ENCODE measurements at places on chromosomes 12 and 14.

DNA sequence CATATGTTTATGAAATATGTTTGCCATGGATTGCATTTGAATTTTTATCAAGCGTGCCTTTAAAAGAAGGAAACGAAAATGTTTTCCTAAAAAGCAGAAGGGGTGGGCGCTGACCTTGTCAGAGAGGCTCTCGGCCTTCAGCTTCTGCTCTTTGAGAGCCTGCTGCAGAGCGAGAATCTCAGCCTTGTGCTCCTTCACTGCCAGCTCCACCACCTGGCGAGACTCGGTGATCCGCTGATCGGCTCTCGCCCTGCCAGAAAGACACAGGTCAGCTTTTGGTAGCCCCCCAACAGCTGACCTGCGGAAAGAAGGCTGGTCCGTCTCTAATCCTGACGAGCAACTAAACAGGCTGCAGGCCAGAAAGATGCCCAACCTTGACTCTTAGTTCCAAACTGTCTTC lies 62.4 kb downstream of the PRKAB1 start:
- DNase-seq, result no peak

DNA sequence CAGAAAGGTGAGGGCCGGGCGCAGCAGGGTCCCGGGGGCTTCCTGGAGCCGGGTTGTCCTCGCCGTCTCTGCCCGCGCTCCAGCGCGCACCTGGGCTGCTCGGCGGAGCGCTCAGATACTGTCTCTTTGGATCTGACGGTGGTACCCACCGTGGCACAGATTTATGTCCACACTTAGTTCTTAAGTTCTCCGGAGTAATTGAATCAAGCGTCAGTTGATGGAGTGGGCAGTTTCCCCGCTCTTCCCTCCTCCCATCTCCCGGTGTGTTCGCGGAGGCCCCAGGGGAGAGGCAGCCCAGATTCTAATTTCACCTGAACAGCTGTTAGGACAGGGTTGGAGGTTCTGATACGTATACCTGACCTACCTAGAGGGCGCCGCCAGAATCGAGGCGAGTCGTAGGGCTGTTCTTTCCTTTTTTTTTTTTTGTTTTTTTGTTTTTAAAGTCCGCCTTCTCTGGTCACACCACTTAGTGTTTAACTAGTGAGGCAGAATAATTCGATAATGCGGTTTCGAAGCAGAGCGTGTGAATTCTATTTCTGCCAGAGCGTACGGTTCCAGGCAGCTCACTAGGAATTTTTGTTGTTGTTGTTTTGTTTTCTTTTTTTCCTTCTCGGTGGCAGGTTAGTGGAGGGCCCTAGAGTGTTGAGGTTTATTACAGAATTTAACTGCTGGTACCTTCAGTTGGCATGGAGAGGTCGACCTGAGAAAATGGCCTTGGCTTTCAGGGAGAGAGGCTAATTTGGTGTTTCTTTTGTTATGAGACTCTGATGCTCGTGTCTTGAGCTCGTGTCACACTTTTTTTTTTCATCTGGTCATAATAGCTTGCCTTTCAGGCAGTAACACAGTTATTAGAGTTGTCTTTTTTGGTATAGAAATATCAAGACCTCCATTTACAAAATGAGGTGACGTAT lies 22.3 kb upstream of the GNS start:
- DNase-seq, result no peak

DNA sequence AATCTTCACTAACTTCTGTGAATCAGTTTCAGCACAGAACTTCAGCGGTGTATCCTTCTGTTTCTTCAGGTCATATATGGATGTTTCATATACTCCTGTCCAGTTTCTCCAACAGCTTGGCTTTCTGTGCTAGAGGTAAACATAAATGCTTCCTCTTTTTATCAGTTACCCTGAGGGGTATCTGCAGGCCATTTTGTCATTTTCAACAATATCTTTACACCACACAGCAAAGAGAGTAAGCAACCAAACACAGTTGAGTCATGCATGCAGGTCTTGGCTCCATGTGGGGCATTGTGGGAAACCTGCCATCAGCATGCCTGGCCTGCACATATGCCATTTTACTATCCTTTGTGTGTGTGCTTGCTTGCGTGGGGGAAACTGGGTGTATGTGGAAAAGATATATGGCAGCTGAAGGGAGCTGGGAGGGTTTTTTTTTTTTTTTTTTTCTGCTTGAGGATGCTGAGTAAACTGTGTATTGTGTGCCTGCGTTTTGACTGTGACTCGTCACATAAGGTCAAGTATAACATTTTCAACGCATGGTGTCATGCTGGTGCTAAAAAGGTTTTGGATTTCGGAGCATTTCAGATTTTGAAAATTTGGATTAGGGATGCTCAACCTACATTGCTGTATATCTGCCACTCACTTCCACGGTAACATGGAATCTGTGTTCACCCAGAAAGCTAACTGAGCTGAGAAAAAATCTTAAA lies 56.1 kb upstream of the YARS2 start:
- DNase-seq, result no peak

- peak; percentile 55 for DNase-seq
These were observed 3.0 kb upstream of the CORO1C start for GRCh38 chr12:108734200-108734906.

- no peak for DNase-seq
These were observed 123.6 kb downstream of the SMOC1 start for GRCh38 chr14:70002589-70003346.

DNA sequence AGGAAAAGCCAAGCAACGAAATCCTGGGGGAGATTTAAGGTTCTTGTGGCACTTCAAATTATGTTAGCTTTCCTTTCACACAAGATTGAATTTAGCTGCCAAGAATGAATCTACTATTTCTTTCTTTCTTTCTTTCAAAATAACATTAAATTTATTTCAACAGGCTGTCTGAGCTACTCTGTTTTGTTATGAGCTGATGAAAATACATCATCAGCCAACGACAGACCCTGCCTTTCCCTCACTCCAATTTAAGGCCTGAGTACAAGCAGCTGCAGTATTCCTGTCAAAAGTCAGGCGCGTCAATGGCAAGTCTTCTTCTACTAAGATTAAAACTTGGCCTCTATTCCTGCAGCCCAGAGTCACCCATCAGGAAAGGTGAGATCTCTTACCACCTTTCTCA lies 347.7 kb upstream of the FLRT2 start:
- DNase-seq, result no peak

DNA sequence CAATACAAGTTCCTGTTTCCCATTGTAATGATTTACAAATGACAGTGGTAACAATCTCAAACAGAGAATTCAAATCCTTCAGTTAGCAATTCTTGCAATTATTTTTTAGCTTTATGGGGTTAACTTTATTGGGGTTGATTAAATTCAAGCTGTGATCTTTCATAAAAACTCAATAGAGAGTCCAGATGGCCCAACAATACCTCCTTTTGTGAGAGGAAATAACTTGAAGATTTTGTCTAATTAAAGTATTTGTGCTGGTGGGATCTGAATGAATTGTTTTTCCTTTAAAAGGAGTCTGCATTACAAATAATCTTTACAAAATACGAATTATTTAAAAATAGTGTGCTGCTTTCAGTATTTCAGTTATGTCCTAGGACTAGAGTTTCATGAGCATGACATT lies 4.4 kb upstream of the ARHGAP5 start:
- DNase-seq, result no peak

GRCh38 chr12:4564818-4565217 lies 2.8 kb downstream of the DYRK4 start:
- no peak for DNase-seq

DNA sequence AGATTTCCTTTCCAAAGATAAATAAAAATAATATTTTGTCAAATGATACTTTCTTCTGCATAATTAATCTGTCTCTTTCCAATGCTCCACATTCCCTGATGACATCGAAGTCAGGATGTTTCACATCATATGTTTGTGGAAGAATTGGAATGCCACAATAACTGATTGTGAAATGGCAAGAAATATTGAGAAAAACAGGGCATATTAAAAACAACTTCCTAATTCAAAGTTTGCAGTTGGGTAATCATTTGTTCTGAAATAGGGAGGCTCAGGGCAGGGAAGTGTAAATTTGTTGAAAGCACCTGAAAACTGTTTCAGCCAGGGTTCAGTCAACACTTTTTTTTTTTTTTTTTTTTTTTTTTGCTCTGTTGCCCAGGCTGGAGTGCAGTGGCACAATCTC lies 50.7 kb downstream of the BCAT1 start:
- no peak for DNase-seq

- DNase-seq, result no peak
These were observed 21.1 kb downstream of the ST8SIA1 start for GRCh38 chr12:22313286-22313962.

DNA sequence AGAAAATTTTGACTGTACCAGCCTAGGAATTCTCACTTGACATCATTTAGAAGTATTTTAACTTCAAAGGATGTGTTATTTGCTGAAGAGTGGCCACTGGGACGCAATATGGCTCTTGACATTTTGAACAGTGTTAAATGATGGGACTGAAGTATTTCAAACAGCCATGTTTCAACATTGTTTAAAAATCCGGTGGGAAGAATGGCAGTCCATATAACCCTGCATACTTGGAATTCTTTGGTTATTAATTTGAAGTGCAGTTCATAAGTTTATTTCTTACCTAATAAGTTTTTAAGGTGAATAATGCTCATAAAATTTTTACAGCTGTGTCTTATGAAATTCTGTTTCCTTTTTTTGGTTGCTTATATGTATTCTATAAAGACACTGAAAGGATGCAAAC lies 8.3 kb downstream of the TMTC2 start:
- no peak for DNase-seq

DNA sequence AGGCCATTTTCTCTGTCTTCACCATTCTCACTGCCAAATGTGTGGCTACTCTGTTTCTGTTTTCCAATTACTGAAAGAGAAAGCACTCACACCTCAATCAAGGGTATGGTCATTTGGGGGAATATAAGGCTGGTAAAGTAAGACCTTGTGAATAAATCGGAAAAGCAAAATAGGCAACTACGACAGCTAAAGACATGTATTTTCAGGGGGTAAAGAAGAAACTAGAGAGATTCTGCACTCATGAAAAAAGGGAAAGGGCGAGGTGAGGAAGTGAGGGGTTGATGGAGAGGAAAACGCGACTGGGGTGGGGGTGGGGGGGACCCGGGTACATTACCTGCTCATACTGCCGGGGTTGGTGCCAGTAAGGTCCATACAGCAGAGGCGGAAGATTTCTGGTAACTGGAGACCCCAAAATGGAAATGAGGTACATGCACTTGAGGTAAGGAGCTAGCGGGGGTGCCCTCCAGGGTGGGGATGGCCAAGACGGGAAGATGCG lies 19.3 kb downstream of the CHD8 start:
- DNase-seq, result no peak

GRCh38 chr12:3723916-3724805 lies 28.7 kb downstream of the CRACR2A start:
- DNase-seq, result no peak

DNA sequence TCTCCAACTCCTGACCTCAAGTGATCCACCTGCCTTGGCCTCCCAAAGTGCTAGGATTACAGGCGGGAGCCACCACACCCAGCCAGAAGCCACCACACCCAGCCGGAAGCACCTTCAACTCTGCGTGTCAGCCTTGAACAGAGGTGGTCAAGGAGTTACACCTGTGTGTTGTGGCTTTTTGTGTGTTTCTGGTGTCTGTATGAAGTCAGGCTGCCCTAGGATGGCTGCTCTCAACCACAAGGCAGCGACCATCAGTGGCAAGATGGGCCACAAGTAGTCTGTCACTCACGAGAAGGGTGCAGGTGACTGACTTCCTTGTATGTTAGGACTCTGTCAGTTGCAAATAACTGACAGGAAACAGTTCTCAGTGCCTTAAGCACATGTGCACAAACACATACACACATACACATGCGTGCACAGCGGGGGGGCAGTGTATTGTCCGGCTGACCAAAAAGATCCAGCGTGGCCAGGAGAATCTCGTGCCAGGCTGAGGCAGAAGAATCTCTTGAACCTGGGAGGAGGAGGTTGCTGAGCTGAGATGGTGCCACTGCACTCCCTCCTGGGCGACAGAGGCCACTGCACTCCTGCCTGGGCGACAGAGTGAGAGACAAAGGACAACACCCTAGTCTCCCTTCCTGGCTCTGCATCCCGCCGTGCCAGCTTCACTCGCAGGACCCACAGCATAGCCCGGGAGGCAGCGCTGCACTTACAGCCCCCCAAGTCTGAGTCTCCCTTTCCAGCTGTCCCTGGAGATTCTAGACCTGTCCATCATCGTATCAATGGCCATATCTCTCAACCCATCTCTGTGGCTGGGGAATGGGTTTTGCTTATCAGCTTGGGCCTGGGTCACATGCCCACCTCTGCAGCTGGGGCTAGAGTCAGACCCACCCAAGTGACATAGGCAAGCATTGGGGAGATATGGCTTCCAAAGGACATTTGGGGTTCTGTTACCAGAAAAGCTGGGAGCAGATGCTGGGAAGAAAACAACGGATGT lies 13.7 kb downstream of the P2RX4 start:
- DNase-seq, result peak; percentile 63

DNA sequence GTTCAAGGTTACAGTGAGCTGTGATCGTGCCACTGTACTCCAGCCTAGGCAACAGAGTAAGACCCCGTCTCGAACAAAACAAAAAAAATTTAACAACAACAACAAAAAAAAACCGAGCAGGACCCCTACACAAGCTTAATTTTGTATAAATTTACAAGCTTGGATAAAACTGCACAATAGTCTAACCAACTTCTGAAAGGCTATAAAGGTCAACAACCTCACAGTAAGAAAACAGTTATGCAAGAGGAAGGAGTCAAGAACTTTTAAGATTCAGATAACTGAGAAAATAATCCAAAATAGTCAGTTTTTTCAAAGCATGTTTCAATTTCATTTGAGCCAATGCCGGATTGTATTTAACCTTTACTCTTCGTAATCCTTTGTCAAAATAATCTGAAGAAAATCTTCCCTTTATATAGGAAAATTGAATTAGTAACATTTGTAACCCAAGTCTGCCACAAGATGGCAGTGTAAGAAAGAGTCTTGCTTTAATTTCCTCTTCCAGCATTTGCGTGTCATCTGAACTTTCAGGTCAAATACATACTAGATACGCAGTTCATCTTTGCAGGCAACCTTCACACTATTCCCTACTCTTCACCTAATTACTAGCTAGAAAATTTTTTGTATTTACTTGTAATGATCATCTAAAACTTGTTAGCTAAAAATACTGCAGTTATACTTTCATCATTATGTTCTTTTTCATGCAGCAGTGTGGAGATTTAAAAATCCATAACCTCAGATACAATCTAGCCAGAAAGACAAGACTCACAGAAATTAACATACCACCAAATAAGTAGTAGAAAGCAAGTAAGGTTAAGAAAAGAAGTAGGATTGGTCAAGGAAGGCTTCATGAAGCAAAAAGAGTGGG lies 5.8 kb downstream of the CCNB1IP1 start:
- DNase-seq, result peak; percentile 75

DNA sequence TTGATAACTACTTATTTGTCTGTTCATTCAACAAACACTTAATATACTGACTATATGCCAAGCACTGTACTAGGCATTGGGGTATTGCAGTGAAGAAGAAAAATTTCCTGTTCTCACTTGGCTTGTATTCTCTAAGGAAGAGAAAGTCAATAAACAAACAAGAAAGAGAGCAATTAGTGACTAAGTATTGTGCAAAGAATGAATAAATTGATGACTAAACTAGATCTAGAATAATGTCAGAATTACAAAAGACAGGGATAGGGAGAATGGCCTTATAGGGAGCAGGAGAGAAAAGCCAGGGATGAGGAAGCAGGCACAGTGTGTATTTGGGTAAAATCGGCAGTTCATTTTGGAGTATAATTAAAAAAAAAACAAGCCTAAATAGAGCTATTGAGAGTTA lies 4.2 kb upstream of the LIN7A start:
- DNase-seq, result no peak

GRCh38 chr12:31362115-31362758 lies 36.3 kb upstream of the SINHCAF start:
- no peak for DNase-seq

GRCh38 chr14:72559202-72559601 lies 334.7 kb downstream of the DPF3 start:
- DNase-seq, result no peak

- DNase-seq, result no peak
These were observed 379.3 kb upstream of the DCN start for GRCh38 chr12:91561958-91562325.

- no peak for DNase-seq
These were observed 78.3 kb downstream of the LGMN start for GRCh38 chr14:92670160-92670559.

Data from activated CD4-positive, alpha-beta T cell treated with anti-CD3 and anti-CD28 coated beads, Interleukin-10, Interleukin-2, amounts not matched to agents 100 ng/mL and 50 ng/mL, durations not matched to agents 16 hours and 8 hours (primary cell).